ENCODE measurements at places on chromosomes 11 and 22.

DNA sequence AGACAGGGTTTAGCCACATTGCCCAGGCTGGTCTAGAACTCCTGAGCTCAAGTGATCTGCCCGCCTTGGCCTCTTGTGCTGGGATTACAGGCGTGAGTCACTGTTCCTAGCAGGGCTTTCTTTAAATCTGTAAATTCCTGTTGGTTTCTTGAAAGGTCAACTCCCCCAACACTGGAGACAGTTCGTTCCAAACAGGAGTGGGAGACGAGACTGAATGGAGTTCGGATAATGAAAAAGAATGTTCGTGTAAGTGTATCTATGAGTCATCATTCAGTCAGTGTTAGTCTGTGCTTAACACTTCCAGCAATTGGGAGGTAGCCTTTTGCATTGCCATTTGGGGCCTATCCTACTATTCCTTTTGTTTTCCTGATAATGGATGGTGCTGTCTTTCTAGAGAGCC lies 10.0 kb upstream of the BACE1-AS start:
- no peak for DNase-seq

- no peak for DNase-seq
Observed at GRCh38 chr11:295351-296170, 3.8 kb downstream of the IFITM5 start.

- no peak for DNase-seq
Observed at GRCh38 chr22:24937114-24937513, 9.4 kb downstream of the LHFPL7 start.

DNA sequence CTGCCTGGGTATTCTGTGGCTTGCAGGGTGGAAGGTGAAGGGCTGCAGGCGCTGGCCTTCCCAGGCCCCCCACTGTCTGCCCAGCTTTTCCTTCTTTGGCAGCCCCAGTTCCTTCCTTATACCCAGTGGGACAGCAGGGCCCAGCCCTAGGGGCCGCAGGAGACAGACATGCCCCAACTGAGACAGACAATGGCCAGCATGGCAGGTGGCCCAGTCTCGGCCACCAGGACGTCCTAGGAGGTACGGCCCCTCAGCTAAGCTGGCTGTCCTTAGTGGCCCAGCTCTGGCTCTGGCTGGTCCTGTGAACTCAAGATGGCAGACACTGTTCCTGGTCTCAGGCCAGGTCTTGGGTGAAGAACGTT lies 35.9 kb downstream of the RTN4R start:
- DNase-seq = no peak

GRCh38 chr11:90204832-90205646 lies 17.8 kb downstream of the CHORDC1 start:
- DNase-seq = no peak

- no peak for DNase-seq
Observed at GRCh38 chr11:62554387-62555167, 8.0 kb upstream of the AHNAK start.

GRCh38 chr11:90197377-90197776 lies 25.5 kb downstream of the CHORDC1 start:
- no peak for DNase-seq

GRCh38 chr11:45751430-45751829 lies 53.5 kb upstream of the SLC35C1 start:
- no peak for DNase-seq

DNA sequence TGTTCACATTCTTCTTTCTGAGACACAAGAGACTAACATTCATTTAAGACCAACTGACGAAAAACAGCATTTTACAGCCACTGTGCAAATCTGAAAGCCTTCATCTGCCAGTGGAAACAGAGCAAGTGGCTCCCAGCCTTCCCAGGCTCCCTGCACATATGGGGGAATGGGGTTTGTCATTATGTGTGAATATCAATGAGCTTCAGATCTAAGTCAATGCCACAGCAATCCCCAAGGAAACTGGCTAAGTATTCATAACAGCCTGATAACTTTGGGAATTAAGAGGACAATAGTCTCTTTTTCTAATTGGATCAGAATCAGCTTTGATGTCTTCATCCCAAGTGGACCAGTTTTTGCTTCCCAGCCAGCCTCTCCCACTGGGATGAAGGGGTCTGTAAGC lies 66.9 kb downstream of the ABTB2 start:
- no peak for DNase-seq

- DNase-seq = no peak
Observed at GRCh38 chr11:91563176-91563575, 661.4 kb upstream of the FAT3 start.

- DNase-seq = no peak
Observed at GRCh38 chr22:33687464-33687863, 232.8 kb downstream of the LARGE1 start.

- peak; percentile 64 for DNase-seq
Observed at GRCh38 chr11:75492181-75492820, 33.4 kb downstream of the GDPD5 start.

- DNase-seq = no peak
Observed at GRCh38 chr22:27474711-27475547, 326.6 kb downstream of the MN1 start.

- no peak for DNase-seq
Observed at GRCh38 chr11:37942081-37942480, 1344.0 kb upstream of the RAG2 start.

- no peak for DNase-seq
Observed at GRCh38 chr11:75823415-75823814, 8.4 kb downstream of the UVRAG start.

DNA sequence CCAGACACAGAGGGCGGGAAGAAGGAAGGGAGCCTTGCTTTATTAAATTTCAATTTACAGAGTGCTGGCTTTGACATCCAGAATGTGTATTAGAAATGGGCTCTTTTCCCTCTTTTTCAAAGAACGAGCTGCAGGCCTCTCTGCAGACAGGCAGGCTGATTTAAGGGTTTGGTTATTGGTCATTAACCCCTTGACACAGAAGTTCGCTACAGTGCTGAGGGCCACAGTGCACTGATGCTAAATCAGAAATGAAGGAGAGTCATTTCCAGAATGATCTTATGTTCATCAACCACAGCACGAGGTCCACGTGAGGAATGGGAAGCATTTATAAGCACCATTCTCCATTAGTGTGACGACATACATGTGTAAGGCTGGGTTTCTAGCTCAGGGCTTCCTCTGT lies 51.8 kb downstream of the CSNK2A3 start:
- DNase-seq = no peak

GRCh38 chr11:12950670-12951069 lies 58.4 kb upstream of the RASSF10 start:
- no peak for DNase-seq

DNA sequence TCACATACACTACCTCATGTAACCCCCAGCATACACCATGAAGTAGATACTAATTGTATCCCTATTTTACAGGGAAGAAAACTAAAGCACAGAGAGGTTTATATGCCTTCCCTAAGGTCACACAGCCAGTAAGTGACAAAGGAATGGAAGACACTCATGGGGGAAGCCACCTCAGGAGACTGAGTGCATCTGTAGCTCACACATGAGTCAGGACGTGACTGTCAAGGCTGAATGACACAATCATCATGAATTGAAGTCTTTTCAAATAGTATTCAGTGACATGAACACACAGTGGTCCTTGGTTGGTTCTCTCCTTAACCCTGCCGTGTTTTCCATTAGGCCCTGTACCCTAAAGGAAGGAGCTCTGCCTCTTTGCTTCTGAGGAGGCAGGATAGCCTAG lies 463.0 kb downstream of the NTM start:
- DNase-seq = no peak

DNA sequence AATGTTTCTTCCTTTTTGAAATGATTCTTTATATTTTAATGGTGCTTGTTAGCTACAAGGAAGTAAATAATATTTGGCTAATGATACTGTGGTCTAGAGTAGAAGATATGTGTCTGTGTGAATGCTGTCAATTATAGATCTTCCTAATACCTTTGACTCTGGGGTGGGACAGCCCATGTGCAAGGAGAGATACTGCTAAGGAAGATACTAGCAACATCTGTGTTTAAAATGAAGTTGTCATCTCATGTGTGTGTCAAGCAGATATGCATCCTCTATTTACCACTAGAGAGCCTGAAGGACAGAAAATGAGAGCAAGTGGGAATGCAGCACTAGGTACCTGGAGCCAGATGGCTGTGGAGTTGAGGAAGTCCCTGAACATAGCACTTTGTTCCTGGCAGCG lies 34.1 kb downstream of the PPME1 start:
- DNase-seq = no peak

- DNase-seq = no peak
Observed at GRCh38 chr22:42490243-42490832, 29.3 kb downstream of the RRP7A start.

DNA sequence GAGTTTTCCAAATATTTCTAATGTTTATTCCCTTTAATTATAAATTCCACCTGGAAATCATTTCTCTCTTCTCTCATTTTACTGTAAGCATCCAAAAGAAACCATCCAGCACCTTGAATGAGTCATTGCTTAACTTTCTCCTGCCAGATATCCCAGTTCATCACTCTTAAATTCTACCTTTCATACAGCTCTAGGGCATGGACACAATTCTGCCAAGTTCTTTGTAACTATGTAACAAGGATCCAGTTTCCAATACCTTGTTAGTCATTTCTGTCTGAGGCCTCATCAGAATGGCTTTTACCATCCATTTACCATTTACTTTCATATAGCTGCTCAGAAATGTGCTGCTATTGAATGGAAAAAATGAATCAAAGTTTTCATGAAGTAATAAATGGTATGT lies 455.4 kb upstream of the TENM4 start:
- no peak for DNase-seq

- DNase-seq = no peak
Observed at GRCh38 chr22:26842103-26842502, 184.7 kb downstream of the MIAT start.

GRCh38 chr11:73974604-73975478 lies 7.8 kb downstream of the UCP2 start:
- no peak for DNase-seq

DNA sequence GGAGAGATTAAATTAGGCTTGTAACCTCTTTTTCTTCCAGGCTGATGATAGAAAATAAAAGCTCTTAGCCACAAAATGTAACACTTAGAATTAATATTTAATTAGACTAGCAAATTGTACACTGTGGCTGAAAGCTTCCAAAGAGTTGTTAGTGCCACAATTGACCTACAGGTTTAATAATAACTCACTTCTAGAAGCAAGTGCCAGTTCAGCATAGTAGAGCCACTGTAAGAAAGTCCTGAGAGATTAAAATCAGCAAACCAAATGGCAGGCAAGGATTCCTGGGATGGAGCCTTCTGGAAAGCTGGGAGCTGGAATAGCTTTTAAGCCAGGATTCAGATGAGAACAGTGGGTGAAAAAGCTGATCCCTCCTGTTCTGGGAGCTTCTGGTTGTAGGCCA lies 131.0 kb downstream of the ELP4 start:
- DNase-seq = no peak

DNA sequence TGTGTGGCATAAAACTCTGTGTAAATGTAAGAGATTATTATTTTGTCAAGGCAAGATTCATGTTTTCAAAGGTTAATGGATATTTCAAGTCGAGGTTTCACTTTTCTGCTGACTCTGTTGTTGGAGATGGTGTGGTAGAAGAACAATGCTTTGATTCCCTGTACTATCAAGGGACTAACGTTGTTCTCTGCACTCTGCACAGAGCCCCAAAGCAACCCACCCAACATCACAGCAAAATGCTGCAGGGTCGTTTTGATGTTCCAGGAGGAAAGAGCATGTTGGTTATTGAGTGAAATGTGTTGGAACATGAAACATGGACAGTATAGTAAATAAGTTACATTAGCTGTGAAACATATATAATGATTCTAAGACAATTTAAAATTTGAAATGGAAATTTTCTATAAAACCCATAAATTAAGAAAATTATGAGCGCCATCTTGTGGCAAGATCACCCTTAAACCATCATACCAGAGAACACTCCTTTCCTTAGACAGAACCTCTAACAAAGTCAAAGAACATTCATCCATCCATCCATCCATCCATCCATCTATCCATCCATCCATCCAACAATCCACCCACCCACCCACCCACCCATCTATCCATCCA lies 164.4 kb upstream of the ZBED5 start:
- no peak for DNase-seq

GRCh38 chr11:116893906-116894305 lies 56.5 kb upstream of the APOA1 start:
- DNase-seq = no peak

DNA sequence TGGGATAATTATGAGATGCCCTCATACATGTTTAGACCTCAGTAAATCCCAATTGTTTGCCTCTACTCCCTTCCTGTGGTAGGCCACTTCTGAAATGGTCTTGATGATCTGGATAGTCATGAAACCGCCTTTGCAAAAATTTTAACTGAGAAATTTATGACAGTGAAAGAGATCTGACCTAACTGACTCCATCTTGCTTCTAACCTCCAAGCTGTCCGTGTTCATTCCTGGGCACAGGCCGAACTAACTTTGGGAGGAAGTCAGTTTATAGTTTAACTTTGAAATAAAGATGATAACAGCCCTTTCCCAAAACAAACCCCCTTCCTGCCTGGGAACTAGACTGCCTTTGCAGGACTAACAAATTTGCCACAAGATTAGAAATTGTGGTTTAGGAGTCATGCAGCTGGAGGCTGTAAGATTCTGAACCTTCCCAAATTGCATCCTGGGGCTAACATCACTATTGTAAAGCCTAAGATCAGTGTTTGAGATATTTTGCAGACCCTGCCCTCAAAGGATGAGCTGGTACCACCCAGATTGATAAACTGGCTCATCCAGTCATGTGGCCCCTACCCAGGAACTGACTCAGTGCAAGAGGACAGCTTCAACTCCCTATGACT lies 19.9 kb upstream of the CTR9 start:
- no peak for DNase-seq

DNA sequence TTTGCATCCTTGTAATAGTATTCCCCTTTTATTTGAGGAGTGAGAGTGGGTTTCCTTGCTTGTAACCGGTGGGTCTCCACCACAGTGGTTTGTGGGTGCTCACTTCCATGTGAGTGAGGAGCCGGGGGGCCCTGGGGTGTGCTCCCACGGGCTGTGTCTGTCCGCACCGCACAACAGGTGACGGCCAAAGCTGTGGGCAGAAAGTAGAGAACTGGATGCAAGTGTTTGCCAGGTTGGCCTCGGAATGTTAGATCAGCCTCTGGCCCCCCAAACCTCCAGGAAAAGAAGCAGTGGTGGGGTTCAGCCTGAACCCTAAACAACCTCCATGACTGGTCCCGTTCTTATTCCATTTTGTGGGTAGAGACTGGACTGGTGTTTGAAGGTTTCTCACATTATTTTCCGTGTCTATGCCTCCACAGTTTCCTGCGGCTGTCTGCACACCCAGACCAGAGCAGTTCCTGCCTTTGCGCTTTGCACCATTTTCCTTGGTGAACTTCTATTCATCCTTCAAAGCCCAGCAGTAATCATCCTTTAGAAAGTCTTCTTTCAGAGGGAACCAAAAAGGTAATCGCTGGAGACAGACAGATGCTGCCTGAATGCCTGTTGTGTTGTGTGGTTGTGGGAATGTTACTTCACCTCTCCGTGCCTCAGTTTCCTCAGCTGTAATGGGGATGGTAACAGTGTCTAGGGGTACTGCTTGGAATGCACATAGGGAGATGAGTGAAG lies 77.2 kb downstream of the MYEOV start:
- no peak for DNase-seq

DNA sequence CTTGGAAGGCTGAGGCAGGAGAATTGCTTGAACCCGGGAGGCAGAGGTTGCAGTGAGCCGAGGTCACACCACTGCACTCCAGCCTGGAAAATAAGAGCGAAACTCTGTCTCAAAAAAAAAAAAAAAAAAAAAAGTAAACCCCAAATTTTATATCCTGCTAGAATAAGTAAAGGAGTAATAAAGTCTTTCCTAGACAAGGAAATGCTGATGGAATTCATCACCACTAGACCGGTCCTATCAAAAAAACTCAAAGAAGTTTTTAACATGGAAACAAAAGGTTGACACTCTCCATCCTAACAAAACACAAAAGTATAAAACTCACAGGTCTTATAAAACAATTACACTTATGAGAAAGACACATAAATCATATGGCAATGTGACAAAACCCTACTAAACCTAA lies 213.9 kb downstream of the SBF2 start:
- DNase-seq = no peak
